ENCODE measurements at places on chromosomes 6 and 20.

GRCh38 chr6:158406736-158407135, 94.5 kb downstream of the TULP4 start:
- no peak for DNase-seq

GRCh38 chr6:80325742-80326141, 219.3 kb downstream of the BCKDHB start:
- no peak for DNase-seq

GRCh38 chr20:14478126-14478525, 140.7 kb upstream of the FLRT3 start:
- DNase-seq = no peak

DNA sequence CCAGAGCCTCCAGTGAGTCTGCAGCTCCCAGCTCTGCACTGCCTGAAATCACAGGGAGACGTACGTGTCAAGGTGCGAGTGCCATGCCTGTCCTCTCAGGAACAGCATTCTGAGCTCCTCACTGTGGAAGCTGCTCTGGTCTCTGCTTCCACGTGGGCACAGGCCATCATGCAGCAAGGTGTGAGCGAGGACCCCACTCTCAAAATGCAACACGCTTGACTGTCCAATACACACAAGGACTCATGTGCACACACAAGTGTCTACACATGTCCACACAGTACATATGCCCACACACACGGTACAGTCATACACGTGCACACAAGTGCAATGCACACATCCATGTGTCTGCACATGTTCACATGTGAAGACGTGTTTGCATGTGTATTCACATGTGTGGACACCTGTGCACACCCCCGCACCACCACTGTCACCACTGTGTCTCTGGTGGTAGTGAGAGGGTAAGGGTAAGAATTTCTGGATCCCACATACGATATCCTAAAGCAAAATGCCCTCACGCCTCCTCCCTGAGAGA, 260.5 kb downstream of the DLL1 start:
- DNase-seq = peak; percentile 3

GRCh38 chr20:17646961-17647301, 35.1 kb downstream of the RRBP1 start:
- DNase-seq = no peak

DNA sequence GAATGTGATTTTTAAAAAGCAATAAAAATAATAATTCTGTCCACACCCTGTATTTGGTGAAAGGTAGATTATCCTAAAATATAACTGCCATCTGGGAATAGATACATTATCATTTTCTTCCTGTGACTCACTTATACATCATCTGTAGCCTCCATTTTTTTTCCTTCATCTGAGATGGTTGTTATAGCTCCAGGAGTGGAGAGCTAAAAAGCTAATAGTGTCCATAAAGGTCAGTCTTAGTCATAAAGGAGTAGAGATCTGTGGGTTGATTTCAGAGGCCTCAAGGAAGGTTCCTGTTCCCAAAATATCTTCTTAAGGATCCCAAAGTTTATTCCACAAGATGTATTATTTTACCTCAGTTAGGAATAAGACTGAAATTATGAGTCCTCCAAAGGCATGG, 41.1 kb downstream of the FBXO5 start:
- no peak for DNase-seq

DNA sequence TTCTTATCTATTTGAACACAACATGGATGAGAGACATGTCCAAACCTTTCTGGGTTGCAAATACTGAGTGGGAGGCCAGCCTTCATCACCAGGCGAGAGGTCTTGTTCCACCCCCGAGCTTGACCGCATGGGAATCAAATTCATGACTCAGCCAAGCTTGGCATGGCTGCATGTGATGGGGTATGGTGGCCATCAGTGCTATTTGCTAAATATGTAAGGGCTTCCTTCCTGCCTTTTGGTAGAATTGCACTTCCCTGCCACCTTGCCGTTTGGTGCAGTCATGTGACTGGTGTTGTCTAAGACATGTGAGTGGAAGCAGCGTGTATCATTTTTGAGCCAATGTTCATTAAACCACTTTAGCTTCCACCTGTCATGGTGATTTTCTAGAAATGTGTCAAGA, 508.9 kb upstream of the SULF2 start:
- DNase-seq = no peak

GRCh38 chr6:4192173-4192572, 56.8 kb upstream of the ECI2 start:
- no peak for DNase-seq

GRCh38 chr6:150622941-150623874, 23.5 kb downstream of the PLEKHG1 start:
- no peak for DNase-seq

GRCh38 chr20:12699374-12700228, 309.2 kb upstream of the SPTLC3 start:
- DNase-seq = no peak

DNA sequence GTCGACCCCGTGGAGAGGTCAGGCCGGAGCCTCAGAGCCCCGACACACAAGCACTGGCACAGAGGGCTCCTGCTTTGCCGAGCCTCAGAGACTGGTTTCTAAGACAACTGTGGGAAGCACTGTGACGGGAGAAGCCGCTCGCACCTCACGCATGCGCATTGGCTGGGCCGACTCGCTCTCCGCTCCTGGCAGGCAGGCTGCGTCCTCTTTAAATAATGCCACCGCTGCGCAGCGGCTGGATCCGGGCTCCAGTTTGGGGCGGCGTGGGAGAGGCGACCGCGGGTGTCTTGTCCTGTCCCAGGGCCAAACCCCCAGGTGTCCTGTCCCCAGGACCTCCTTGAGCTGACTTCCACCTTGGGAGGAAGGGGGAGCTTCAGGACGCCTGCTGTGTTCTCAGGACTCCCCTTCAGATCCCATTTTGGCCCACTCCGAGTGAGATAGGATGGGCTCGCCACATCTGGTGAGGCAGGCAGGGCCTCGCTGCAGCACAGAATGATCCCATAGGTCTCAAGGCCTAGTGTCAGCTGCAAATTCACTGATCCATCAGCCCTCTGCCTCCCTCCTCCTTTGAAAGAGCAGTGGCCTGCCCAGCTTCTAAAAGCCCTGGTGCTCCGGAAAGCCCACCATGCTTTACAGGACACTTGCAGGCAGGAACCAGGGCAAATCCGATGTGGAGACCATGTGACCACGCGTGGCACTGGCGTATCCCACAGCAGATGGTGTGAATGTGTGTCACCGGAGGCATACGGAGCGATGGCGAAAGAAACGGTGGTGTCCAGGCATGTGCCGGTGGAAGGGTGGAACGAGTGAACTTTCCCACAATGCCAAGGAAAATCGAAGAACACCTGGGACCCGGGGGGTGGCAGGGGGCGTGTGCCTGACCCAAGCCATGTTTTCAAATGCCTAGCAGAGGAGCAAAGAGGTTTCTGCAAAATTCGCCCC, 169.3 kb upstream of the ZNF337 start:
- peak; percentile 83 for DNase-seq
